Spleen (tissue), 13 donors: ENCODE measurements at places on chromosomes 6 and 20. TPM values are rescaled to one million over a fixed set of nuclear protein-coding genes. Genes with fewer than 3 reads are reported as not detected.

Gene SLC24A3
- total RNA-seq, result 1.5 TPM

Gene MAP3K5
- 40.7 TPM for total RNA-seq

DNA sequence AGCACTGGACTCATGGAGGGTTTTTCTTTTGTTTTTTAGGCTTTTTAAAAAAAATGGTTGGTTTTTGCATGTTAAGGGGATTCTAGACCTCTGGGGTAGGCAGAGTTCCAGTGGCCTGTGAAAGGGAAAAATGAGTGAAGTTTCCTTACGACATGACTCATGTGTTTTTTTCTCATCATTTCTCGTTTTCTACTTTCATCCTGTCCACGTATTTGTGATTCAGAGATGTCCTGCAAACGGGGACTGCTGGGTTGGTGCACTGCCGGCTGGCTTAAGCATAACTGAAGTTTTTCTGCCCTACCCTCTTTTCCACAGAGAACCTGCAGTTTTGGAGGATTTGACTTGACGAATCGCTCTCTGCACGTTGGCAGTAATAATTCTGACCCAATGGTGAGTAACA lies 182.3 kb downstream of the SASH1 start:
- no peaks in the 10 kb centered on the region for H3K36me3 ChIP-seq
- no peaks in the 10 kb centered on the region for H3K27me3 ChIP-seq
- H3K4me3 ChIP-seq, result no peak overlapping the region
- H3K4me1 ChIP-seq, result peaks cover 18% of the 10 kb centered on the region
- no peak for DNase-seq
- peak overlapping the region; percentile 6 for H3K27ac ChIP-seq

Gene RAET1G
- total RNA-seq, result not detected

- no peak overlapping the region for H3K27ac ChIP-seq
- no peaks in the 10 kb centered on the region for H3K27me3 ChIP-seq
- DNase-seq, result no peak
- no peaks in the 10 kb centered on the region for H3K36me3 ChIP-seq
- no peaks in the 10 kb centered on the region for H3K4me1 ChIP-seq
Observed at GRCh38 chr6:168212362-168212761, 107.2 kb downstream of the DACT2 start.

Gene SYTL3
- 17.4 TPM for total RNA-seq

Gene PKIB
- not detected for total RNA-seq

Gene POU5F1
- 1.3 TPM for total RNA-seq

- peaks cover 20% of the 10 kb centered on the region for H3K4me1 ChIP-seq
- no peak overlapping the region for H3K4me3 ChIP-seq
- H3K36me3 ChIP-seq, result no peaks in the 10 kb centered on the region
- H3K27ac ChIP-seq, result no peak overlapping the region
- H3K27me3 ChIP-seq, result no peaks in the 10 kb centered on the region
Observed at GRCh38 chr20:10541668-10542411, 106.7 kb downstream of the SLX4IP start.
